ENCODE measurements at places on chromosomes 16 and 17.

GRCh38 chr16:30600215-30600614, 10.0 kb downstream of the ZNF689 start:
- DNase-seq, result no peak

- DNase-seq, result no peak
Measured at GRCh38 chr16:69423189-69423588, 1.2 kb upstream of the CYB5B start.

DNA sequence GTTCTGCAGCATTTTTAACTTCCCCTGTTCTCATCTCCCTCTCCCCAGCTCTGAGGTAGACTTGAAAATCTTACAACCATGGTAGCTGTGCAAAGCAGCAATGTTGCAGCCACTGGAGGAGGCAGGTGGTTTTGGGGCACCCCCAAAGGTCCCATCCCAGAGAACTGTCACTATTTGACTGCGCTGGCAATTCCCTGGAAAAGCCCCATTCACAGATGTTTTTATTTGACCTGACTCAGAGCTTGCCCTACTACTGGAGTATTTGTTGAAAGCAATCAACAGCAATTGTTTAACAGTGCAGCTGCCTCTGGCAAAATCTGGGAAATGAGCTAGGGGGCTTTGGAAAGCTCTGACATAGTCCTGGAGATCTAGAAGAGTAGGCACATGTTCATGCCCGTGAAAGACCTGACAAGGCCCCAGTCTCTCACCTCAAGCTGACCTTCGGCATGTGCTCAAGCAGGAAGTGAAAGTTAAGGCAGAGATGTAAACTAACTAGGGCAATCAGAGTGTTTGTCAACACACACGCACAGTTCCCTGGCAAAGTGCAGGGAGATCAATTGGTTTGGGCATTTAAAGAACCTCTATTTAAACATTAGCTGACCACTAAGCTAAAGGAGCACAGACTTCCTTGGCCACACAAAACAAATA, 19.7 kb upstream of the PIK3R5 start:
- DNase-seq, result no peak

DNA sequence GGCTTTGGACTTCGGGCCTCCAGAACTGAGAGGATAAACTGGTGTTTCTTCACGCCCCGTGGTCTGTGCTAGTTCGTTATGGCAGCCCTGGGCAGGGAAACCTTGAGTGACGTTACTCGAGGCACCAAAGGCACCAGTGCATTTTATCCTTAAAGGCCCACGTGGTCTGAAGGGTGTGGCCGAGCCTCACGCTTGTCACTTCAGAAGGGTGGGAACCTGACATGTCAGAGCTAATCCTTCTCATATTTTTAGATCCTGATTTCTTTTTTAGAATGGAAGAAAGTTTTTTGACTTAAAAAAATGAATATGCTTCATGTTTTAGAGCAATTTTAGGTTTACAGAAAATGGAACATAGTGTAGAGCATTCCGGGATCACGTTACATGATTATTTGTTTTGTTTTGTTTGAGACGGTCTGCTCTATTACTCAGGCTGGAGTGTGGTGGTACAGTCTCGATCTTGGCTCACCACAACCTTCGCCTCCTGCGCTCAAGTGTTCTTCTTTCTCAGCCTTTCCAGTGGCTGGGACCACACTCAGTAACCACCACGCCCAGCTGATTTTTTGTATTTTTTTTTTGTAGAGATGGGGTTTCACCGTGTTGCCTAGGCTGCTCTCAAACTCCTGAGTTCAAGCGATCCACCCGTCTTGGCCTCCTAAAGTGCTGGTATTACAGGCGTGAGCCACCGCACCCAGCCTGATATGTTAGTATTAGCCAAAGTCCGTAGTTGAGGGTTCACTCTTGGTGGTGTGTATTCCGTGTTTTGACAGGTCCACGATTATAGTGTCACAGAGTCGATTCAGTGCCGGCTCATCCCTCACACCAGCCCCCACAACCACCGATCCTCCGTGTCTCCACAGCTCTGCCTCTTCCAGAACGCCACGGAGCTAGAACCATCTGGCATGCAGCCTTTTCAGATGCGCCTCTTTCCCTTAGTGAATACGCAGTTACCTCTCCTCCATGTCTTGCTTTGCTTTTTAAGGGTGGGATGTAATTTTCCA, 47.9 kb downstream of the RAB11FIP3 start:
- no peak for DNase-seq

- no peak for DNase-seq
Measured at GRCh38 chr17:4247971-4248388, 15.8 kb downstream of the ANKFY1 start.

DNA sequence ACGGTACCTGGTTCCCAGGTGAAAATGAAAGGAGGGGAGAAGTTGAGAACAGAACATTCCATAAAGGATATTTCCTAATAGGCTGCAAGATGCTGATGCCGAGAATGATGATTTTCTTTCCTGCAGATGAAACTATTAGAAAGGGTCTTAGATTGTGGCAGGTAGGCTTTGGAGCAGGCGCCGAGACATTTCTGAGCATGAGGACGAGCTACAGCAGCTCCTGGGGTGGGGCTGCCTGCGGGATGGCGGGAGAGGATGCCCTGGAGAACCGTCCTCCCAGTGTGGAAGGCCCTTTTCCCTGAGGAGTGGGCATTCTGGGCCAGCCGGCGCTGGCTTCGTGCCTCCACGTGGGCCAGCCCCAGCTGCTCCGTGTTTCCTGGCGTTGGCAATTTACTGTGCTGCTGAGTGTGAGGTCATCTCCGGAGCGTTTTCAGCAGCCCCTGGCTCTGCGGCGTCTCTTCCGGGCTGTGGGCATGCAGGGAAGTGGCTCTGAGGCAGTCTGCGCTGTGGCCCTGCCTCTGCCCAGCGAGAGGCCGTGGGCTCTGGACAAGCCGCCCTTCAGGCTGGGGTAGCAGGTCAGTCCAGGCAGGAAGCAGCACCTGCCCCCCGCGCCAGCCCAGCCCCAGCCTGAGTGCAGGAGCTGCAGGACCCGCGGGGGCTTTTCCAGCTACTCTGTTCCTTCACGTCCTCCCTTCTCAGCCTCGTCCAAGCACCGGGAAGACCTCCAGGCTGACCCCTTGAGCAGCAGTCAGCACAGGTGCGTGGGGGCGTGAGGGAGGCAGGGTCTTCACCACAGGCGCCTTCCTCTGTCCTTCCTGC, 12.2 kb downstream of the ENGASE start:
- no peak for DNase-seq

DNA sequence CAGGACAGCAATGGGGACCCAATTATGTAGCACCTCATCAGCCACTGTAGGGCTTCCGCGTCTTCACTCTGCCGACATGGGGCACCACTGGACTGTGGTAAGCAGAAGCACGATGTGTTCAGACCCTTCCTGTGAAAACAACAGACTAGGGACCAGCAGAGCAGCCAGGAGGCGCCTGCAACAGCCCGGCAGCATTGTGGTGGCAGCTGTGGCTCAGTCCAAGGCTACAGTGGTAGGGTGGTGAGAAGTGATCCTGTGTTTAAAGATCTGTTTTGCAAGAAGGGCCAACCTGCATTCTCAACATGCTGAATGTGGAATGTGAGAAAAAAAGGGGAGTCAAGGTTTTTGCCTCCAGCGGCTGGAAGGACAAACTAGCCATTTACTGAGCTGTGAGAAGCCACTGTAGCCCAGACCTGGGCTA, 80.8 kb downstream of the GAS7 start:
- no peak for DNase-seq

- DNase-seq, result peak; percentile 27
Measured at GRCh38 chr17:6526362-6527152, 29.8 kb downstream of the PITPNM3 start.

DNA sequence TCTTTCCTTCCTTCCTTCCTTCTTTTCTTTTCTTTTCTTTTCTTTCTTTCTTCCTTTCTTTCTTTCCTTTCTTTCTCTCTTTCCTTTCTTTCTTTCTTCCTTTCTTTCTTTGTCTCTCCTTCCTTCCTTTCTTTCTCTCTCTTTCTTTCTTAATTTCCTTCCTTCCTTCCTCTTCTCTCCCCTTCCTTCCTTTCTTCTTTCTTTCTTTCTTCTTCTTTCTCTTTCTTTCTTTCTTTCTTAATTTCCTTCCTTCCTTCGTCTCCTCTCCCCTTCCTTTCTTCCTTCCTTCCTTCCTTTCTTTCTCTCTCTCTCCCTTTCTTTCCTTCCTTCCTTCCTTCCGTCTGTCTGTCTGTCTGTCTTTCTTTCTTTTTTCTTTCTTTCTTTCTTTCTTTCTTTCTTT, 1446.5 kb upstream of the GOT2 start:
- DNase-seq, result no peak

DNA sequence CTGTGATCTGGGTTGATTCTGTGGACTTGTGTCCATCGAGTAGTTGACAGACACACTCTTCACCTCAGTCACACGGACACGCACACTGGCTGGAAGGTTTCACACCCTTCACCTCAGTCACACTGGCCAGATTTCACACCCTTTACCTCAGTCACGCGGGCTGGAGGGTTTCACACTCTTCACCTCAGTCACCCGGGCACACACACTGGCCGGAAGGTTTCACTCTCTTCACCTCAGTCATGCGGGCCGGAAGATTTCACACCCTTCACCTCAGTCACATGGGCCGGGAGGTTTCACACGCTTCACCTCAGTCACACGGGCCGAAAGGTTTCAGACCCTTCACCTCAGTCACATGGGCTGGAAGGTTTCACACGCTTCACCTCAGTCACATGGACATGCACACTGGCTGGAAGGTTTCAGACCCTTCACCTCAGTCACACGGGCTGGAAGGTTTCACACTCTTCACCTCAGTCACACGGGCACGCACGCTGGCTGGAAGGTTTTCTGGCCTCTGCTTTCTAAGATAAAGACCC, 96.2 kb downstream of the PGS1 start:
- no peak for DNase-seq

DNA sequence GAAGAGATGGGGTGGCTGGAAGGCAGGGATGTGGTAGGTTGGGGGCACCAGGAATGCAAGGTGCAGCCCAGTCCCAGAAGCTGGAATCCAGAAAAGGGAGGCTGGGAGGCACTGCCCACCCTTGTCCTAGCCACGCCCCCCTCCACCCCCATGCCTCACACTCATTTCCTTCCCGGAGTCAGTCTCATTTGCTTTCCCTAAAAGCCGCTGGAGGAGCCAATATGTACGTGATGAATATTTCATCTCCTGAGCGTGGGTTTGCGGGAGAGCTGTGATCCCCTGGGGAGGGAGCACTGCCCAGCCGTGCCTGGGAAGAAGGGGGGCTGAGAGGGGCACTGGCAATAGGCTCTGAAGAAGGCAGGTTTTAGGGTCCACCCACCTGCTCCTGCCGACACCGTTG, 124.5 kb upstream of the LHX1 start:
- DNase-seq, result no peak

DNA sequence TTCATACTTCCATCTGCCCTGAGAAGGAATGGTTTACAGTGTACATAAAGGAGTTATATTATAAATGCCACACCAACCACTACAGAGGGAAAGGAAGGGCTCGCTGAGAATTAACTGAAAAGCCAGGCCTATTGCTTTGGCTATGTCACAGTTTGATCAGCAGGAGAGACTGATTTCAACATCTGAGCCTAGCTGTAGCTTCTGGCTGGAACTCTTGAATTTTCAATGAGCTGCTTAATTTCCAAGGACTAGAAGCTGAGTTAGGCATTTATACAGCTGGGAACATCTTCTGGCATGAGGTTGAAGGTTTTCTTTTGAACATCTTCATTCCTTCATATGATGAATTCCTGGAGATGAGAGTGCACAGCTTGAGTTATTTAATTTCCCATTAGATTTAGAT, 47.6 kb upstream of the GNAO1 start:
- DNase-seq, result no peak

DNA sequence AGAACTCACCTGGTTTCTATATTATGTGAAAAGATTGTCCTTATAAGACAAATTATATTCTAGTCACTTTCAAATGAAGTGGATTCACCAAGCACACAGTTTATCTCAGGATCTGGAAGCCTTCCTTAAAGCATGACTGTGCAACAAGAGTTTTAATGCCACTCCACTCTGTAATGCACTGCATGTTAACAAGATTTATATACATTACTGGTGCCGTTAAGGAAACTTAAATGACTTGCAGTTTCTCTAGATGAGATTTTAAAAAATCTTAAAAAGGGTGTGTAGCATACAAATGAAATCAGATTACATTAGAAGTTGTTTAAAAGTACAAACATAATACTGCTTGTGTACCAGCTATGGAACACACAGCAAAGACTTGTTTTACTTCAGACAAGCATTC, 150.8 kb downstream of the SNX11 start:
- no peak for DNase-seq

DNA sequence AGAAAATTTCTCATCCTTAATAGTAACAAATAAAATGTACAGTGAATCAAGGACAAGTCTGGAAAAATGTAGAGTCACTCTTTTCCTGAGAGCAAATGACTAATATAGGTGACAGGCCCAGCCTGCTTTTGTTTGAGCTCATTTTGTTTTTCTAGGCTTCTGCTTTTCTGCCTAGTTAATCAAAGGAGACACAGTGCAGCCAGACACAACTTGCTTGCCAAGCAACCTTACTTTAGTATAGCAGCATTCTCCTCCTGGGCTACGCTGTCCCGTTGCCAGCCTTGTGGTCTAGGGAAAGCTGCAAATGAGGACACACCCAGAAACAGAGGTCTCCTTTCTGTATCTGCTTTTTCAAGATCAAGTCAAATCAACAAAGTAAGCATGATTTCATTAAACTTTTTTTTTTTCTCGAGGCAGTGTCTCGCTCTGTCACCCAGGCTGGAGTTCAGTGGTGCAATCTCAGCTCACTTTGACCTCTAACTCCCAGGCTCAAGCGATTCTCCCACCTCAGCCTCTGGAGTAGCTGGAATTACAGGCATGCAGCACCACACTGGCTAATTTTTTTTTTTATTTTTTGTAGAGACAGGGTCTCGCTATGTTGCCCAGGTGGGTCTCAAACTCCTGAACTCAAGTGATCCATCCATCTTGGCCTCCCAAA, 17.2 kb downstream of the GINS3 start:
- DNase-seq, result peak; percentile 87

DNA sequence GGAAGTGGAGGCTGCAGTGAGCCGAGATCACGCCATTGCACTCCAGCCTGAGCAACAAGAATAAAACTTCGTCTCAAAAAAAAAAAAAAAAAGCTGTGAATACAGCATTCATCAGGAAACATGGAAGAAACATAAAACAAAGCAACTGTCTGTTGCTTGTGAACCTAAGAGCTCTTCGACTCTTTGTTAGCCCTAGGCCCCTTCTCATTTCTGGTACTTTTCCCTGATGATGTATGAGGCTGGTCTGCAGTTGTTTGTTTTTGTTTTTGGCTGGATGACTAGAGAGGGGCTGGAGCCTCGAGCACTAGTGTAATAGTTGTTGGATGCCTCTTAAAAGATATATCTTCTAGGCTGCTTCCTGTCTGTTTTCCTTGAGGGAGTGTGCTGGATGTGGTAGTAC, 113.5 kb downstream of the MAP2K6 start:
- no peak for DNase-seq

GRCh38 chr17:79090443-79091225, 16.0 kb downstream of the ENGASE start:
- peak; percentile 14 for DNase-seq

GRCh38 chr17:58112970-58113631, 29.9 kb downstream of the DYNLL2 start:
- DNase-seq, result peak; percentile 88

DNA sequence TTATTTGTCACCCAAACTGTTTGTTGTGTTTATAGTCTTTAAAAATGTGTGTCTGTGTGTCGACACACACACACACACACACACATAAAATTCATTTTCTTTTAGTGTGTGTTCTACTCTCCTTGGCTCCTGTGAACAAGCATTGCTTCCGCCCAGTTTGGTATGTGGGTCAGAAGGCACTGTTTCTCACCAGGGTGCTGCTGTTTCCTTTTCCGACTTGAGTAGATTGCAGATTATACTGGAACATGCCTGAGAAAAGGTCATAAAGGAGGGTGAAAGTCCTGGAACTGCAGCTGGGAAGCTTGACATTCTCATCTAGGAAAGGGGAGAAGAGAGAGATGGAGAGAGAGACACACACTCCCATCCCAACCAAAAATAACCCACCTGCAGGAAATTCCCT, 330.3 kb downstream of the BCAS3 start:
- no peak for DNase-seq

All from adipocyte (in vitro differentiated cells).